Activated CD4-positive, alpha-beta memory T cell treated with anti-CD3 and anti-CD28 coated beads, Interleukin-2, amount 10 ng/mL, durations not matched to agents 7 days and 5 days (primary cell): ENCODE measurements at places on chromosomes 2 and 18.

- peak; percentile 87 for DNase-seq
These were observed 24.9 kb downstream of the BIN1 start for GRCh38 chr2:127081826-127082633.

- DNase-seq = no peak
These were observed 22.2 kb downstream of the FAM110C start for GRCh38 chr2:24107-24506.

DNA sequence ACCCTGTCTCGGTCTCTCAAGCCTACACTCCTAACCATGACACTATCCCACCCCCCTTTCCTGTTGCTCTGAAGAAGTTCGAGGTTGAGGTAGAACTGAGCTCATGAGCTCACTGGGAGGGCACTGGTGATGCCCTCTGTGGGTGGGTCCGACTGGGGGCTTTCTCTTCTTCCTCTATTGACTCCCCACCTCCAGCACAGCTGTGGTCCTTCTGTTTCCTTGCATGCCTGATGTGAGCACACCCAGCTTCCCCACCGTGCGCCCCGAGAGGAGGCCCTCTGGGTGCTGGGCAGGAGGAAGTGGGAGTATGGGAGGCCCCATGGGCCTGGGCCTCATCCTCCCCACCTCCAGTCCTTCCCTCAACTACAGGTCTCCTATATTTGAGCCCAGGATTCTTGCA, 20.9 kb downstream of the SPEG start:
- DNase-seq = no peak

- no peak for DNase-seq
These were observed 358.6 kb downstream of the DLGAP1 start for GRCh38 chr18:4096486-4096885.
